ENCODE measurements at places on chromosomes 7 and 10.

DNA sequence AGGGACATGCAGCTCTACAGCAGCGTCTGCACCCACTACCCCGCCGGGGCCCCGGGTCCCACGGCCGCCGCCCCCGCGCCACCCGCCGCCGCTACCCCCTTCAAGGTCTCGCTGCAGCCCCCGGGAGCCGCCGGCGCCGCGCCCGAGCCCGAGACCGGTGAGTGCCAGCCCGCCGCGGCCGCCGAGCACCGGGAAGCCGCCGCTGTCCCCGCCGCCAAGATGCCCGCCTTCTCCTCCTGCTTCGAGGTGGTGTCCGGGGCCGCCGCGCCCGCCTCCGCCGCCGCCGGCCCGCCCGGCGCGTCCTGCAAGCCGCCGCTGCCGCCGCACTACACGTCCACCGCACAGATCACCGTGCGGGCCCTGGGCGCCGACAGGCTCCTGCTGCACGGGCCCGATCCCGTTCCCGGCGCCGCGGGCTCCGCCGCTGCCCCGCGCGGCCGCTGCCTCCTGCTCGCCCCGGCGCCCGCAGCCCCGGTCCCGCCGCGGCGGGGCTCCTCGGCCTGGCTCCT lies 631 bp downstream of the OTUD1 start:
- no peak for DNase-seq

GRCh38 chr10:30536578-30536977 lies 93.0 kb downstream of the LYZL2 start:
- DNase-seq, result no peak

DNA sequence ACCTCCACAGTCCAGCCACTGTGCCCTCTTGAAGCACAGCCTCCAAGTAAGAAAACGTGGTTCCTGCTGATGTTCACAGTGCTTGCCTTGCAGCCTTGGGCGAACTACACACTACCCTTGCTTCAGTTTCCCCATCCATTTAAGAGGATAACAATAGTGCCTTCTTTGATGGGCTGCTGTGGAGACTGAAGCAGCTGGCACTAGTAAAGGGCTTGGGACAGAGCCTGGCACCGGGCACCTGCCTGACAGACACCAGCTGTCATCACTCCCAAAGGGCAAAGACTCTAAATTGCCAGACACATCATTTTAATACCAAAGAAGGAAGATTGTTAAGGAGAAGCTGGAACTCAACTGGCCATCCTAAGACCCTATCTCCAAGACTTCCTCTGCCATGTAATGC lies 3.1 kb upstream of the C10orf90 start:
- no peak for DNase-seq

DNA sequence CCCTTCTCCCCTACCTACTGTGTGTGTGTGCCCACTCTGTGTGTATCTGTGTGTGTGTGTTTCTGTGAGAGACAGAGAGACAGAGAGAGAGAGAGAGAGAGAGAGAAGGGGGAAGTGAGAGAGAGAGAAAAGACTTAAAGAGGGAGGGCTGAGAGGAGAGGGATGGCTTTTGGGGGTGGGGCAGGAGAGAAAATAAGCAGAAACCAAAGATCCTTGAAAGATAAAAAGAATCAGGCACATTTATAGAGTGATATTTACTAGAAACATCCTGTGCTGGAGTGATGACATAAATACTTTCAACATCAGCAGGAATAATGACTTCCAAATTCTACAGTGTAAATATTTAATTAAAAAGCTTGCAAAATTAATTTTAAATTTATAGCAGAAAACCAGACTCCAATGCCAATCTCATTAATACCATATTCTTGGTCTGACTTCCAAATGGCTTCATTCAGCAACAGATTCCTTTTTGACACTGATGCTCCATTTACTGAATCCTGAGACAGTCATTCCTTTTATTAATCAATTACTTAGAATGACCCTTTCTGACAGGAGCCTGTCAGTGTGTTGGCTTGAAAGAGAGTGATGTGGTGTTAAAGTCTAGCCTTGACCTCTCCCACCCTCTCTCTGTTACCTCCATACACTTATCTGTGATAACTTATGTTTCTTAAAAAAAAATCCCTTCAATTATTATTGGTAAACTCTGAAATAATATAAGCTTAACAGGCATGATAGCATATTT lies 41.7 kb upstream of the WNT2 start:
- DNase-seq, result no peak

GRCh38 chr10:109915566-109915965 lies 7.7 kb downstream of the XPNPEP1 start:
- DNase-seq, result no peak

Measured in HFFc6 (cell line).